ENCODE measurements at places on chromosomes 3 and 15. TPM values are rescaled to one million over a fixed set of nuclear protein-coding genes. Genes with fewer than 3 reads are reported as not detected.

The SEMA3B gene
- total RNA-seq = 1.6 TPM

The NAALADL2 gene
- 0.60 TPM for total RNA-seq

The VPS13C gene
- total RNA-seq = 41.4 TPM

The SCN11A gene
- total RNA-seq = not detected

DNA sequence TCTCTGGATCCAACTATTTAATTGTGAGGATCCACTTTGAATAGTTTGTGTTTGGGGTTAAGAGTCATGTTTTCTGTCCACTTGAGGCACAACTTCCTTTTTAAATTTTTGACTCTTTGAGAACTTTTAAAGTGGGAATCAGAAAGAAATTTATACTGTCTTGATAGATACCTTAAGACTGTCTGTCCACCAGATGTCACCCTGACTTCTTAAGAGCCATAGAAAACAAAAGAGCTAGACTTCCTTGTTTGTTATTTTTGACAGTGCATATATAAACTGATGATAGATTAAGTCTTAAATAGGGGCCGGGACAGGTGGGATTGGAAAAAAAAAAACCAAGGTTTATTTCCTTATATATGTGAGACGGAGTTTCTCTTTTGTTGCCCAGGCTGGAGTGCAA is 52.1 kb upstream of the WDR72 start:
- H3K27me3 ChIP-seq = peaks cover 2% of the 10 kb centered on the region
- no peaks in the 10 kb centered on the region for H3K36me3 ChIP-seq
- no peak overlapping the region for H3K4me3 ChIP-seq
- DNase-seq = no peak

GRCh38 chr3:134197681-134198261 is 52.9 kb downstream of the RYK start:
- H3K27ac ChIP-seq = no peak overlapping the region
- no peak for DNase-seq
- no peaks in the 10 kb centered on the region for H3K27me3 ChIP-seq
- H3K4me1 ChIP-seq = peaks cover 8% of the 10 kb centered on the region
- H3K36me3 ChIP-seq = peaks cover 35% of the 10 kb centered on the region

DNA sequence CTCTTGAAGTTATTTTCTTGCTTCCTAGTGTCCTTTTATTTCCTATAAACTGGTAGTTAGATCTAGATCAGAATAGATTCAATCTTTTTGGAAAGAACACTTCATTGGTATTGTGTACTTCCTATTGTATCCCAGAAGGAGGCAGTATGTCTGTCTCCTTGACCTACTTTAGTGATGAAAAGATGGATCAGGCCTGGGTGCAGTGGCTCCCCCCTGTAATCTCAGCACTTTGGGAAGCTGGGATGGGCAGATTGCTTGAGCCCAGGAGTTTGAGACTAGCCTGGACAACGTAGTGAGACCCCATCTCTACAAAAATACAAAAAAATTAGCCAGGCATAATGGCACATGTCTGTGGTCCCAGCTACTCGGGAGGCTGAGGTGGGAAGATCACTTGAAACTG is 12.0 kb downstream of the BSN start:
- H3K4me3 ChIP-seq = no peak overlapping the region
- H3K36me3 ChIP-seq = no peaks in the 10 kb centered on the region
- H3K27me3 ChIP-seq = no peaks in the 10 kb centered on the region
- no peak overlapping the region for H3K27ac ChIP-seq
- no peaks in the 10 kb centered on the region for H3K4me1 ChIP-seq
- no peak for DNase-seq

- no peaks in the 10 kb centered on the region for H3K4me1 ChIP-seq
- H3K27me3 ChIP-seq = peaks cover 2% of the 10 kb centered on the region
- no peaks in the 10 kb centered on the region for H3K36me3 ChIP-seq
- no peak overlapping the region for H3K4me3 ChIP-seq
These were observed 25.3 kb upstream of the AGBL1 start for GRCh38 chr15:86054338-86054737.

DNA sequence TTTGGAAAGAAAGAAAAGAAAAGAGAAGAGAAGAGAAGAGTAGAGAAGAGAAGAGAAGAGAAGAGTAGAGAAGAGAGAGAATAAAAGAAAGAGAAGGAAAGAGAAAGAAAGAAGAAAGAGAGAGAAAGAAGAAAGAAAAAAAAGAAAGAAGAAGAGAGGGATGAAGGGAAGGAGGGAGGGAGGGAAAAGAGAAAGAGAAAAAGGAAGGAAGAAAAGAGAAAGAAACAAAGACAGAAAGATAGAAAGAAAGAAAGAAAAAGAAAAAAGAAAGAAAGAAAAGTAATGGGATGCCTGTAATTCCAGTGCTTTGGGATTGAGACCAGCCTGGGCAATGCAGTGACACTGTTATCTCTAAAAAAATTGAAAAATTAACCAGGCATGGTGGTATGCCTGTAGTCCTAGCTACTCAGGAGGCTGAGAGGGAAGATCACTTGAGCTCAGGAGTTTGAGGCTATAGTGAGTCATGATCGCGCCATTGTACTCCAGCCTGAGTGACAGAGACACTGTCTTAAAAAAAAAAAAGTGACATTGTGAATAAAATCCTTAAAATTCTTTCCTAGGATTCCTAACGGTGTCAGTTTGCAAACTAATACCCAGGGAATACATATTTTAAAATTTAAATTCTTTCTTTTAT is 1.7 kb downstream of the RASL12 start:
- H3K4me3 ChIP-seq = no peak overlapping the region
- no peaks in the 10 kb centered on the region for H3K36me3 ChIP-seq
- peaks cover 6% of the 10 kb centered on the region for H3K4me1 ChIP-seq

Data from activated CD8-positive, alpha-beta T cell treated with anti-CD3 and anti-CD28 coated beads for 36 hours (primary cell).